IMR-90 (cell line): ENCODE measurements at places on chromosomes 1 and 21. TPM values are rescaled to one million over a fixed set of nuclear protein-coding genes. Genes with fewer than 3 reads are reported as not detected.

Gene SPAG17
- under 0.01 TPM in 1 of 2 replicates, not detected in the other for total RNA-seq

DNA sequence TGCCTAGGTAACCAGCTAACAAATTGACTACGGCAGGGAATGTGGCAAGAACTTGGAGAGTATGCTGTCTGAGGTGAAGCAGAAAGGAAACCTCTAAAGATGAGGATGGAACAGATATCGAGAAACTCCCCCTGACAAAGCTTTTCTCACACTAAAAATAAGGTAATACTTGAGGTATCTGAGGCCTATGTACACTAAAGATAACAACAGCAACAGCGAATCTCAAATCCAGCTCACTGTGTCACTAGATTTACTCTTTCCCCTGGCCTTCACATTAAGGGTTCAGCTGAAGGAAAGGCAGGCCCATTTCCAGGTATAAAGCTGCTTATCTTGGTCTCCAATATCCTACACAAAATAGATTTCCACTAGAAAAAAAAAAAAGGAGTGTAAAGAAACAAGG lies 518.0 kb downstream of the KCNT2 start:
- DNase-seq, result no peak

- DNase-seq, result no peak
These were observed 39.4 kb upstream of the CAMK1G start for GRCh38 chr1:209544098-209544497.

DNA sequence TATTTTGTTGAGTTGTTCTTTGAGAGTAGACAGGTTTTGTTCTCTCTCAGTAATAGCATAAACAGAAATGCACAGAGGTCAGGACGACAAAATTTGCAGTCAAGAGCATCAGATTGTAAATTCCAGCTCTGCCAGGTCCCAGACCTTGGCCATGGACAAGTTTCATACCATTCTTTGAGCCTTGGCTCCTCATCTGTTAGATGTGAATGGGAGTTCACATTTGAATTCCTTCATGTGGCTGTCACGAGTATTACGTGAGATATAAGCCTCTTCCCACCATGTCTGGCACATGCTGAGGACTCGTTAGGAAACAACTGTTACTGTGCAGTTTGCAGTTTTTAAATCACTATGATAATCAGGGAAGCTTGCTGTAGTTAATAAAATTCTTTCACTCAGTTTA lies 93.2 kb upstream of the KCTD3 start:
- peak; percentile 5 for DNase-seq

DNA sequence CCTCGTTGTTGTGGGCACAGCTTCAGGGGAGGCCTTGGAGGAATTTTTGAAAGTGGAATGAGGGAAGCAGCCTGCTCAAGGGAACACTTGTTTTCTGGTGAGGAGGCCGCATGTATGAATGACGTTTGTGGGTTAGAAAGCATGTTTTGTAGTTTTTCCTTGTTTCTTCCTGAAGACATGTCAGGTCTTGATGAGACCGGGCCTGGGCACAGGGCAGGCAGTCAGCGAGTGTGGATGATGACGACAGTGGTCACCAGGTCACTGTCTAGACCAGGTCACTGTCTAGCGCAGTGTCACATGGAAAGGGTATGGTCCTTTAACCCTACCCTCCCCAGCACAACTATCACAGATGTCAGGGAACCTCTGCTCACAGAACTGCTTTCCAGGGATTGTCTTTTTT lies 7.3 kb downstream of the PSEN2 start:
- DNase-seq, result no peak

DNA sequence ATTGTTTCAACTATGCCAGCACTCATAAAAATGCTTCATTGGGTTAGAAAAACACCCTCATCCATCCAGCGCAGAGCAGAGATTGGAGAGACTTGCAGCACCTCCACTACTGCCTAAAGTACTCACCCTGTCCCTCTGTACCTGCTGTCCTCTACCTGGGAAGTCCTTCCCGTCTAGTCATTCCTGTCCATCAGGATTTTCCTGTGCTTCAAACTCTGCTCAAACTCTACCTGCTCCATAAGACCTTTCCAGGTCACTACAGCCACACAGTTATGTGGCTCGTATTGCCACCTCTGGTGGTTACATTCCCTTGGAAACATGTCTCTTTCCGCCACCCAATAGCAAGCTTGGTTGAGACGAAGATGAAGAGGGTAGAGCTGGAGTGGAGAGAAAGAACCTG lies 7.2 kb downstream of the OVGP1 start:
- no peak for DNase-seq

Gene CDK18
- total RNA-seq, result 0.18 and 0.28 TPM in 2 replicates
